ENCODE measurements at places on chromosomes 4 and X. TPM values are rescaled to one million over a fixed set of nuclear protein-coding genes. Genes with fewer than 3 reads are reported as not detected.

Gene FTSJ1
- 56.2 TPM for total RNA-seq

DNA sequence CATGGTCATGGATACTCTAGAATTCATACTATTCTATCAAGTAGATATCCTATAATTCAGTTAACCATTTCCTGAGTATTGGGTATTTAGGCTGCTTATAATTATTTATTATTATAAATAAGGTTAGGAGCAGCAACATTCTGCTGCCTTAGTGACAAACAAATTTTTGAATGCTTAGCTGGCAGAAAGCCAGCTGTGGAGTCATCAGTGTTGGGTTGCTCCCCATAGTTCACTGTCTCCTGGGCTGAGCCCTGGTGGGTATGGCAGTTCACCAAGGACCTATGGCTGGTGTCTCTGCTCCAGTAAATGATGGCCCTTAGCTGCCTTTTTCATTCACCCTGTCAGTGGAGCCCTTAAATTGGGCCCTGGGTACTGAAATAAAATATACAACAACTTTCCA is 61.8 kb downstream of the SMARCA5 start:
- no peak overlapping the region for H3K27ac ChIP-seq
- H3K36me3 ChIP-seq, result peaks cover 24% of the 10 kb centered on the region
- no peak overlapping the region for H3K4me3 ChIP-seq
- H3K27me3 ChIP-seq, result no peaks in the 10 kb centered on the region
- H3K4me1 ChIP-seq, result no peaks in the 10 kb centered on the region
- no peak for DNase-seq

Gene CC2D2A
- not detected for total RNA-seq

DNA sequence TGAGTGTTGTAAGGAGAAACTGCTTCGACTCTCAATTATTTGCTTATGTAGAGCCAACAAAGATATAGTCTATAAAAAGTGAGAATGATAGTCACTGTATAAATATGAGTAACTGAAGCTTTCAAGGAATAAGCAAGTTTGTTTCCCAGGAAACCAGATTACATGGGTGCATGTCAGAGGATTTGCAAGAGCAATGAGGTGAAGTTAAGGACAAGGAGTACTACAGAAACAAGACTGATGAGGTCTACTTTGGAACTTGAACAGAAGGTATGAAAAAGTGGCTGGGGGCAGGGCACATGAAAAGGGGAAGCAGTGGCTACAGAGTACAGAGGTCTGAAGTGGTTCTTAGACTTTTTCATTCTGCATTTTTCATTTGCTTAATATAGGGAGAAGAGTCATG is 321.0 kb upstream of the CXXC4 start:
- H3K27me3 ChIP-seq, result peaks cover 2% of the 10 kb centered on the region
- H3K4me3 ChIP-seq, result no peak overlapping the region
- H3K27ac ChIP-seq, result no peak overlapping the region

- H3K27me3 ChIP-seq, result peaks cover 43% of the 10 kb centered on the region
- no peak overlapping the region for H3K27ac ChIP-seq
- no peaks in the 10 kb centered on the region for H3K36me3 ChIP-seq
- H3K4me1 ChIP-seq, result no peaks in the 10 kb centered on the region
Observed at GRCh38 chr4:150078579-150079080, 385 bp downstream of the DCLK2 start.

DNA sequence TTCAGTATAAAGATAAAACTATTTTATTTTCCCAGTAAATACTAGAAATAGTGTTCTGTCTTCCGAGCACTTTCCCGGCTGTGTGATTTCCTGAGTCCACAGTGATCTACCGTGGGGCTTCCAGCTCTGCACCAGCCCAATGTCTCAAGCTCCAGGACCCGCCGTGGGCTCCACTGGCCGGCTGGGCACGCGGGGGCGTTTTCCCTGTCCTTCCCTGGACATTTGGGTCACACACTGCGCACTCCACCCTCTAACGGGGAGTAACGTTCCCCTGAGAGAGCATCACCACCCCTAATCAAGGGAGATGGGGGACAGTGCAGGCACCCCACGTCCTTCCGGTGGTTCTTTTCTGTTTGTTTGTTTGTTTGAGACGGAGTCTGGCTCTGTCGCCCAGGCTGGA is 844.6 kb upstream of the FRG1 start:
- no peaks in the 10 kb centered on the region for H3K36me3 ChIP-seq
- DNase-seq, result no peak
- no peaks in the 10 kb centered on the region for H3K27me3 ChIP-seq
- no peak overlapping the region for H3K4me3 ChIP-seq
